ENCODE measurements at places on chromosomes 7 and 10.
A peak's percentile ranks its signal among the peaks of the same experiment; 100 is the strongest.

DNA sequence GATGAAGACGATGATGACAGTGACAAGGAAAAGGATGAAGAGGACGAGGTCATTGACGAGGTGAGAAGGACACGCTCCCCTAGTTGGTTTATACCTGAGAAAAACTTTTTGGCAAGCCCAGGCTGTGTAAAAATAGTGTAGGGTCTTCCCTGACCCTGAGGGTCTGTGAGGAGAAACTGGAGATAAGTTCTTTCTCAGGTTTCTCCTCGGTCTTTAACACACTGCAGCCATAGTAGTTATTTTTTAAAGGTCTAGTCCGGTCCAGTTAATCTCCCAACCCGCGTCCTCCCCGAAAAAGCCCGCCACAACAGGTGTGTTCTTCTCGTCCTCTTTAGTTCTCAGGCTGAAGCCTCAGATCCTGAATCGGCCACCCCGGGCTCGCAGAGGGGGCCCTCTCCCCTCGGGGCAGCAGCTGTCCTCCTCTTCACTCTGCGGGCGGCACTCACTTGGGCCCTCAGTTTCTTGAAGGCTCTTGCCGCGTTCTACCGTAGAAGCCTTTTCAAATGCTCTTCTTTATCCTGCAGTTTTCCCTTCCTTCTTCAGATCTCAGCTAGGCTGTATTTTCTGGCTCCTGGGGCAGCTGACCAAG, 411 bp downstream of the BCCIP start:
- DNase-seq: no peak

GRCh38 chr10:120926611-120927010, 75.4 kb downstream of the WDR11 start:
- DNase-seq: no peak

GRCh38 chr7:2710286-2710655, 22.3 kb downstream of the AMZ1 start:
- DNase-seq: no peak

DNA sequence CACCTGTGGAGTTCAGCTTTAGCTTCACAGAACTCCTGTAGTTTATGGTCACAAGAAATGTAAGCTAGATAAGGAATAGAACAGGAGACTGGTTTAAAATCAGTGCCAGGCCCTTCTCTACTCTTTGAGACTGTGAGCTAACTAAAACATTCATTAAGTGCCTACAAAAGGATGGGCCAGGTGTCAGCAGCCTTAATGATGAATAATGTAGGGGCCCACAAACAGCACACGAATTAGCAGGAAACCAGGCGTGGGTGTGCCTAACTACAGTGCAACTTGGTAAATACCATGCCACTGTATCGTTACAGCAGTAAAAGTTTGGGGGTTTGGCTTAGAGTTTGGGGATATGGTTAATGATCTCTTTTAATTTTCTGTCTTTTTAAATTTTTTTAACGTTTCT, 6.1 kb upstream of the ABLIM1 start:
- DNase-seq: no peak

DNA sequence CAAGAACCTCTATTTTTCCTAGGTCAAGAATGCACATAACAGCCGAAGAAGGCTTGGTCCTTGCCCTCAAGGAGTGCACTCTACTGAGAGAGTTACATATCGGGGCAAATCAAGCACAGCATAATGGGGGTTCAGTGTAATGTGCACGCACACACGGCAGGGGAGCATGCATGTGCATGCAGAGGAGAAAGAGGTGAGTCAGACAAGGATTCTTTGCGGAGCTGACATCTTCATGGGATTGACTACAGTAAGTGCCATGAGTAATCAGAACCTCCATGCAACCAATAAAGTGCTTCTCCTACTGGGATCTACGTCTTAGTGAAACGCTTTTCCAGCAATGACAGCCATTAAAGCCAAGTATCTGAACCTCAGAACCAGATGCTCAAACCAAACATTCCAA, 123.6 kb downstream of the RNF216 start:
- DNase-seq: peak; percentile 40

DNA sequence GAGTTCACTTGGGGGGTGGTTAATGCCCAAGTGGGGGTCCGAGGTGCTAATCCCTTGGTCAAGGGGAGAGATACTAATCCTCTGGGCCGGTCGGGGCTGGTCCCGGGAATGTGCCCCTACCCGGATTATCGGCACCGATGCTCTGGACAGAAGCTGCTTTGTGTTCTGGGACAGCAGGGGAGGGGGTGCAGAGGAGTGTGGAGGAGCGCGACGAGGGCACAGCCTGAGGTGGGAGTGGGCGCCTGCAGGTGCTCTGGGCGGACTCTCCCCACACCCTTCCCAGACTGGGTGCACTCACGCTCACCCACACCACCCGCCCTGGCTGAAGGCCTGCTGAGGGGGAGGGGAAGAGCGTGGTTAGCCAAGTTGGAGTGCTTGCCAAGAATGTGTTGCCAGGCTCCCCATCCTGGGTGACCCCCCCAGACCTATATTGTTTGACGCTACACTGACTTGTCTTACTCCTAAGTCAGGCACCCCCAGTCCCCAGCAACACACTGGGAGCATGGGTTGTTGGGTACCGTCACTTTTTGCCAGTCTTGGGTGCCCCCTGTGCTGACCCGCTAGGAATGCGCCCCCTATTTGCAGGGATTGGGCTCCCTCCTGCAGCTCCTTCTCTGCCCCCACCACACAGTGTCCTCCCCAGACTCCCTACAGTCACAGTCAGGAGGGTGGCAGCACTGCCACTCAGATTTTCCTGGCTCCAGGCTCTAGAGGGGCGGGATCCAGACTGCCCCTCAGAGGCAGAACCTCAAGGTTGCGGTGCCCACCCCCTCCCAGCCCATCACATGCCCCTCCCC, 1.2 kb downstream of the SLC4A2 start:
- peak; percentile 52 for DNase-seq

GRCh38 chr10:2118201-2118600, 380.9 kb upstream of the ADARB2 start:
- DNase-seq: no peak

- no peak for DNase-seq
Observed at GRCh38 chr10:63206576-63206975, 73.4 kb downstream of the NRBF2 start.

- no peak for DNase-seq
Observed at GRCh38 chr10:100685331-100685730, 60.1 kb upstream of the PAX2 start.

- DNase-seq: no peak
Observed at GRCh38 chr10:26412932-26413331, 25.2 kb upstream of the APBB1IP start.

DNA sequence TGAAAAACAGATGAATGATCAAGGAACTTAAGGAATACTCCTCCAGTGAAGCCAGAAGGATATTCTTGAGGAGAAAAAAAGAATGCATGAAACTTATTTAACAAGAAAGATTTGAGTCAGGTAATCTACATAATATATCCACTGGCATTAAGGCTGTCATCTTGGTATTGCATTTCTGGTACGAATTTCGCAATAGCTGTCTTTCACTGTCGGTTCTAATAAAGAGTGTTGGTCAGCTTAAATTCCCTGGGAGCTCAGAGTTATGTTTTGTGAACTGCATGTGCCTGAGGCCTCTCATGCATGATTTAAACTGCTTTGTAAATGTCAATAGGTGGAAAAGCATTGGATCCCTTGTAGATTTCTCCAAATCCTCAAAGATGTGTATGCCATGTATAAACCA, 565.3 kb upstream of the GALNT17 start:
- DNase-seq: no peak

DNA sequence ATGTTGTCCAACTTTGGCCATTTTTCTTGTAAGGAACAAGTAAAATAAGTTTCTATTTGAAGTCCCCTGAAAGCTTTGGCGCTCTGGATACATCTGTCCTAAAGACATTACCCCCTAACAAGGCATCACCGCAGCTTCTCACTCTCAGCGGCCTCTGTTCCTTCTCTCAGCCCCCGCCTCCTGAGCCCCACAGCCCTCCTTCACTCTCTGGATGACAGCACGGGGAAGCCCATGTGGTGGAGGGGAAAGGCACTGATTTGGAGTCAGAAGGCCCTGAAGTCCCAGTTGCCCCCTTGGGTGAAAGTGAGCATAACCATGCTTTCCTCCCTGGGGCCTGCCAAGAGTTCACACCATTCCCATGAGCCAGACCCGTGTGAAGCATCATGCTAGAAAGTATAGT, 4.6 kb downstream of the H2BK1 start:
- DNase-seq: no peak

- DNase-seq: no peak
Observed at GRCh38 chr7:75696263-75697037, 42.3 kb downstream of the HIP1 start.

GRCh38 chr10:12971001-12971788, 30.3 kb downstream of the CCDC3 start:
- DNase-seq: peak; percentile 52

DNA sequence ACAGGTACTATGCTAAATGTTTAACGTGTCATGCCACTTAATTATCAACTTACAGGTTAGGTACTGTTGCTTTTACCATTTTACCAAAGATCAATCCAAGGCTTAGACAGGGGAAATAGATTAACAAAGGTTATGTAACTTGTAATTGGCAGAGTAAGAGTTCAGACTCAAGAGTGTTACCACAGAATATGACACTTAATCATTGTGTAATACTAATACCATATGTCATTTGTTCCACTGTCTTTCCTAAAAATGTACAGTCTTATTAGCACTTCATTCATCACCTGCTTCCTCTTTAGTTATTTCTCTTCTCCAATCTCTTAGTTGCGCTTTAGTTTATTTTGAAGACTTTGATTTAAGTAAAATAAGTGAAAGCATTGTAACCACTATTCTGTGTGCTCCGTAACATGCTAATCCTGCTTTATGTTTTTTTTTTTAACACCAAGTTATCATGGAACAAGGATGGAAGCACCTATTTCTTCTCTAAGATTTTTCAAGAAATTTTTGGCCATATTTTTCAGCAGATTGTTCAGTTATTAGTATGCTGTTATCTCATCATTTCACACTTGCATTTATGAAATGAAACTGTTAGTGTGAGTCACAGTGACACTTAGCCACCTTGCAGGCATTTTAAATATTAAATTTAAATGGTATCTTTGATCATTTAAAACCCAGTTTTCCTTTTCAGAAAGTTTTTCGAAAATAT, 197.3 kb downstream of the PHF14 start:
- DNase-seq: no peak

- peak; percentile 71 for DNase-seq
Observed at GRCh38 chr7:106767078-106767477, 98.0 kb upstream of the PIK3CG start.

- DNase-seq: peak; percentile 98
Observed at GRCh38 chr7:71633551-71634008, 501.6 kb downstream of the GALNT17 start.

- DNase-seq: no peak
Observed at GRCh38 chr7:122633472-122633871, 65.4 kb downstream of the RNF133 start.

DNA sequence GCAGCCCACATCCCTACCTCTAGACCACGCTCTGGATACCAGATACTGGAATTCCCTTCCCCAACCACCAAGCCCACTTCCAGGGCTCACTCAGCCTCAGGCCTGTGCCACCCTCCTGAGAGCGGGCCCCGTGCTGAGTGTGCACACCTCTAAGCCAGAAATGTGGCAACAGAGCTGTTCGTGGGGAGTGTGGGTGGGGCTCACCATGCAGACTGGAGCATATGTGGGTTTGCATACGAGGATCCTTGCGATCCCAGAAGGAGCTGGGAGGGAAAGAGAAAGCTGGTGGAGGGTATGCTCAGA, 13.0 kb upstream of the LIMK1 start:
- DNase-seq: no peak

- peak; percentile 85 for DNase-seq
Observed at GRCh38 chr10:44703241-44704155, 207.6 kb upstream of the TMEM72 start.

DNA sequence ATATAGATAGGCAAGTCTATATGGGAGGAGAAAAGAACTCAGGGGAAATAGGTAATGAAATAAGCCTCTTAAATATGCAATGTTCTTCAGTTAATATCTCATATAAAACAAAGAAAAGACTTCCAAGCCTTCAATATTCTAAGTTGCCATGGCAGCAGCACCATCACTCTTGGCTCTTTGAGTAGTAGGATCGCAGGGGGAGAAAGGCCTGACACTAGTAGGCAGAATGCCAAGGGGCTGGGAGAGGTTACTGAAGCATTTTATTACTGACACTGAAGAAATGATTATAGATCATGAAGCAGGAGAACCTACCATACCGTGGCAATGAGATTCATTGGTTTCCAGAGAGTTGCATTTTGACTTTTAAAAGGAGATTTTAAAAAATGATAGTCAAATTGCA, 193.9 kb downstream of the NXPH1 start:
- no peak for DNase-seq

- no peak for DNase-seq
Observed at GRCh38 chr10:75498884-75499350, 67.5 kb downstream of the LRMDA start.

DNA sequence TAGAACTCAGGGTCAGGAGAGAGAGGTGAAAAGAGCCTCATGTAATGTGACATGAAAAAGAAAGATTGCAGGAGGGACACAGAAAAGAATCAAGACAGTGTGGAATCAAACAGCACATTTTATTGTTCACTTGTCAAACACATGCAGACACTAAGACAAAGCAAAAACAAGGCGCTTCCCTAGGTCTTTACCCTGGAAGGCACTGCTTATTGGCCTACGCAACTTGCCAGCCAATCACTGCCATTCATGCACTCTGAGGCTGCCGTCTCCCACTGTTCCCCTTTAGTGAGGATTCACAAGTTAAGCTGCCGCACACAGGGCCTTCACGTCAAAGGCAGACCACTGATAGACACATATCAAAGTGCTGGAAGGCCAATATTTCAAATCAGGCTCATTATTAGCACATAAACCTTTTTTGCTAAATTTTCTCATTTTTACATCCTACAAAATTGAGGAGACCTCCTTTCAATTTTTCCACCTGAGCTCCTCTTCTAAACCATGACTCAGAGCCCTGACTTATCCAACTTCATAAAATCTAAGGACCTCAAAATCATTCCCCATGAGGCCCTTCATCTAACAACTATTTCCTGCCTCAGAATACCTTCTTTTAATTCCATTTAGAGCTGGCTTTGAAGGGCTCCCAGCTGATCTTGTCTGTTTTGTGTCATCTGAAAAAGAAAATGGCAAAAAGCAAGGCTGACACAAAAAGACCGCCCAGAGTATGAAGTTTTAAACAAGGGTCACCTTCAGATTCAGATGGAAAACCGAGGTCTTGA, 149.4 kb downstream of the CHCHD3 start:
- no peak for DNase-seq

GRCh38 chr7:134662166-134662870, 15.7 kb downstream of the BPGM start:
- DNase-seq: no peak

DNA sequence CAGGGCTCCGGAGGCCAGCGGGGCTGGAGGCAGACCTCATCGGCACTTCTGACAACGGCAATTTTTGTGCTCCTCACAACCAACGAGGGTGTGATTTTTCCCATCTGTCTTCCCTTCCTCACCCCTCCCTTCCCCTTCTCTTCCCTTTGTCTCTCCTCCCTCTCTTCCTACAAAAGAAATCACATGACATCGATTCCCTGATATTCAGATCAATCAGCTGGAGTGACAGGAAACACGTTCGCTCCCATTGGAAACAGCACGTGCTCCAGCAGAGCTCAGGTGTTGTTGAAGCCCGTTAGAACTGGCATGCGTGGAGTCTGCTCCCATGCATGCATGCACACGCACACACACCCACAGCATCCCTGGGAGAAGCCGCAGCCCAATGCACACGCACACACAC, 222.4 kb downstream of the PTPRN2 start:
- DNase-seq: no peak

- no peak for DNase-seq
Observed at GRCh38 chr7:27105301-27106031, 3.0 kb upstream of the HOXA2 start.

GRCh38 chr10:124458473-124458872, 3.1 kb upstream of the LHPP start:
- DNase-seq: no peak
